GM12878 (cell line): ENCODE measurements at places on chromosomes 16 and 17.

DNA sequence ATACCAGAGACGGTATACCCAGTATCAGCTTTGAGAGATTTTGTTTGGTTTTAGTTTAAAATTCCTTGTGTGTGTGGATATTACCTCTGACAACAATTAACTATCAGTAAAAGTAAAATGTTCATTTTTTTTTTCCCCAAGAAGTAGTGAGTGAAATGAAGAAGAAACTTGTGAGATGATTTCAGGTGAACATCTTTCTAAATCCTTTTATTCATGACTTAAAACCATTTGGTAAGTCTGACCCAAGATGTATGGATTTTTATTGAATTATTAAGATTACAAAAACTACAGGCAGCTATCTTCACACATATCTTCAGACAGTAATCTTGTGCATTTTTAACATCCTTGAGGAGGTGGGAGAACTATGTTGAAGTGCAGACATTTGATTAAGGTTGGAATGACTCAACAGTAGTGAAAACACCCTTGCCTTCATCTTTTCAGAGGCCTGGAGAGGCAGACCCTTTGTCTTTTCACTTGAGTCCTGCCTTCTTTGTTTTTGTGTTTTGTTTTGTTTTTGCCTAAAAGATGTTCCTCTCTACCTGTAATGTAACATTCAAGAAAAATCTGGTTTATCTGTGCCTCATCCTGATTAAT lies 240.3 kb upstream of the TBX2 start:
- DNase-seq, result no peak

DNA sequence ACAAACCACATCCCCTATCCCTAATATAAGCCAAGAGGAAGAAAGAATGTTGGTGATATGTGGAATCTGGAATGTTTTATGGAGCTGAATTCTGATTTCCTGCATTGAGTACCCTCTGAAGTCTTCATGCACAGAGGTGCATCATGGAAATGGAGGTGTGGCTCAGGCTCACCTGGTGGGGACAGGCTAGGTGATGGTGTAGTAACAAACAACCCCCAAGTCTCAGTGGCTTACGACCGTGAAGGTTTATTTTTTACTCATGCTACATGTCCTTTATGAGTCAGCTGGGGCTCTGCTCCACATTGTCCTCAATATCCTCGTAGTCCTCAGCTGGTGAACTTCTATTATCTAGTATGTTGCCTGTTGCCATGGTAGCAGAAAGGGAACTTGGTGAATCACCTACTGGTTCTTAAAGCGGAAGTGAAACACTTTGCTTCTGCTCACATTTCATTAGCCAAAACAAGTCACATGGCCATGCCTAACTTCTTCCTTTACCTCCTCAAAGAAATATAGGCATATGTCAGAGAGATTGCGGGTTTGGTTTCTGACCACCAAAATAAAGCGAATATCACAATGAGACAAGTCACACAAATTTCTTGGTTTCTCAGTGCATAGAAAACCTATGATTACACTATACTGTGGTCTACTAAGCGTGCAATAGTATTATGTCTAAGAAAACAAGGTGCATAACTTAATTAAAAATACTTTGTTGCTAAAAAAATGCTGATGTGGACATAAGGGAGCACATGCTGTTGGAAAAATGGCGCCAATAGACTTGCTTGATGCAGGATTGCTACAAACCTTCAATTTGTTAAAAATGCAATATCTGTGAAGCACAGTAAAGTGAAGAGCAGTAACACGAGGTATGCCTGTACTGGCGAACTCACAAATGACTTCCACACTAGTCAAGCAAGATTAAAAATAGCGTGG lies at the start of gene PMFBP1:
TSS of gene PMFBP1 (minus strand) at position 51 of the 930 bp plus-strand sequence. CDS start 947 bp downstream, outside the sequence.
- DNase-seq, result peak; percentile 88

DNA sequence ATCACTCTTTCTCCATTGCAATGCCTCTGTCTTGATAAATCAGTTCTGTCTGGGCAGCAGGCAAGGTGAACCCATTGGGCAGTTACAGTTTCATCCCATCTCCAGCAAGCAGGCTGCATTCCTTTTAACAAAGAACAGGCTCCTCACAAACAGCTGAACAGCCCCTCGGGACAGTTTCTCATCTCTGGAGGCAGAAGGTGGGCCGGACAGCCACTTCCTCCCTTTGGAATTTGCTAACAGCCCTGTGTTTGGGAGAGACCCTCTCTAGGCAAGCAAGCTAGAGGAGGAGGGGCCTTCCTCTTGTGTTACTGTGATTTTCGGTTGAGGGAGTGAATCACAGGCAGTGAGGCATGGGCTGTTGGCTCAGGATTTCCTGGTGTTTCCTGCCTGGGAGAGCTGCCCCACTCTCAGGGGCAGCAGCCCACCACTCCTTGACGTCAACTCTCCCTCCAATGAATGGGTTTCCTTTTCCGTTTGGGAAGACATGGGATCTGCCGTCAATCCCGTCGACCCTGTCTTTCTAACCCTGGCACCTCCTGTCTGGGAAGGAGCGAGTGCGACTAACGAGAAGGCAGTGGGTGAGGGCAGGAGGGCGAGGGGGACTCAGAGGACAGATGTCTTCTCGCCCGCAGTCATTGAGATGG lies 3.7 kb upstream of the PGS1 start:
- DNase-seq, result no peak

DNA sequence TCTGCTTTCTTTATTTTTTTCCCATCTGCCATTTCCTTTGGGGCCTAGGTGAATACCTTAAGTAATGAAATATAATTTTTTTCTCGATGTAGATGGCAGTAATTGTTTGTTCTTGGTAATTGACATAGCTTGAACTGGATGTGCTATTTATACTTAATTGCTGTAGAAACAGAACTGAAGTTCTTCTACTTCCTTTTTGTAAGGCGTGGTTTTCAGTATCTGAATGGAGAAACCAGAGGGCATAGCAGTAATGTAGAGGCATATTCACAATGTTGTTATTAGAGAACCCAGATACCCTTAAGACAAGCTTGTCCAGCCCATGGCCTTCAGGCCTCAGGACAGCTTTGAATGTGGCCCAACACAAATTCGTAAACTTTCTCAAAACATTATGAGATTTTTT lies 16.4 kb downstream of the ATP6V0A1 start:
- no peak for DNase-seq

DNA sequence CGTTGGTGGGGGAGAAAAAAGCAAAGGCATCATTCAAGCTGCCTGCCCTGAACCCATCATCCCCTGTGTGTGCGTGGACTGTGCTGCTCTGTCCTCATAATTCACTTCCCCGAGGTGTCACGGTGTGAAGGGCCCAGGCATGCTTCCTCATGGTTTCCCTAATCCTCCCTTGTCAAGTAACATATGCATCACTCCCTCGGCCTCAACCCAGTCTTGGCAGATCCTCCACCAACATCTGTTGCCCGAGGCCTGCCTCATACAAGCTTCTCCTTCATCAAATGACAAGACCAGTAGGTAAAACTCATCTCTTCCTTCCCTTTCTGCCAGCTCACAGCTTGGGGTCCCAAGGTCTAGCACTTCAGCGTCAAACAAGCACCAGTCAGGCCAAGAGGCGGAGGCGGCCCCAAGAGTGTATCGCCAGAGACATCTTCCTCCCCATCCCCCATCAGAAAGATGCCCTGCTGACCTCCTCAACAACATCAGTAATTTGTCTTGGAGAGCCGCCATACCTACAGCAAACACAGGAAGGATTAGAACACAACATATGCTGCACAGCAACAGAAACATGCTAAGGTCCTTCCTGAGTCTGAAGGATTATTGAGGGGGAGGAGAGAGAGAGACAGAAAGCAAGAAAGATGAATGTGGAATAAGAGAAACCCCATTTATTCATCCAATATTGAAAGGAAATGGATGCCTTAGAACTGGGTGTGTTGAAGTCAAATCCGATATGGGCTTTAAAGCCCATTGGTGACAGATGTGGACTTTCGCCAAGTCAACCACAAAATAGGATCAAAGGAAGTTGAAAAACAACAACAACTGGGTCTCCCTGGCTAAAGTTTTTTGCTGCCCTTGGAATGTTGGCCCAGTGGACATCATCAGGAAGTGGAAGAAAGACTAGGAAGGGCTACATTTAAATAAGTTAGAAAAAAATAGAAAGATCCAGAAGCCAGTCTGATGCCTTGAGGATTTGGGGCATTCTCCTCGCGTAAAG lies 38.4 kb downstream of the SOX9 start:
- DNase-seq, result no peak

DNA sequence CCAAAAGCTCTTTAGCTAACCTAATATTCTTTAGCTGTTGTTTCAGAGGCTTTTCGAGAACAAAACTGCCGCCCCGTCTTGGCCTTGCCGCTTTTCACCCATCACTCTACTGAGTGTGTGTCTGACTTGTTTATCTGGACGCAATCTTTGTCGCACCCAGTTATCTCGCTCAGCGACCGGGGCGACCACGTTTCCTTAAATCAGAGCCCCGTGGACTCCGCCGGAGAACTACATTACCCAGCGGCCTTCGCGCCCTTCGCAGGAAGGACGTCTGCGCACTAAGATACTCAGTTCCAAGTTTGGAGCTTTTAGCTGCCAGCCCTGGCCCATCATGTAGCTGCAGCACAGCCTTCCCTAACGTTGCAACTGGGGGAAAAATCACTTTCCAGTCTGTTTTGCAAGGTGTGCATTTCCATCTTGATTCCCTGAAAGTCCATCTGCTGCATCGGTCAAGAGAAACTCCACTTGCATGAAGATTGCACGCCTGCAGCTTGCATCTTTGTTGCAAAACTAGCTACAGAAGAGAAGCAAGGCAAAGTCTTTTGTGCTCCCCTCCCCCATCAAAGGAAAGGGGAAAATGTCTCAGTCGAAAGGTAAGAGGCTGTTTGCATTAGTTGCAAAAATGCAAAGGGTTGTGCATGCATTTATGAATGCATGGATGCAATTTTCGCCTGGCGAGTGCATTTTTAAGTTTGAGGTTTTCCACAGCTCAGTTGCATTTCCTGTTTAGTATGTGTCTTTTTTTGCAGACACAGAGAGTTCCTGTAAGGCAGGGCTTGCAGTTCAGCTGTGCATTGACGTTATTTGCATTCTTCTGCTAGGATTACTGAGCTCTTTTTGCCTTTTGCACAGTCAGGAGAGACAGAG lies at the start of gene MAP2K6:
TSS of gene MAP2K6 (plus strand) at position 290 of the 867 bp plus-strand sequence. CDS start at position 578, 288 bp downstream.
- peak; percentile 60 for DNase-seq

GRCh38 chr16:86376837-86377236 lies 133.5 kb upstream of the FOXF1 start:
- DNase-seq, result no peak

DNA sequence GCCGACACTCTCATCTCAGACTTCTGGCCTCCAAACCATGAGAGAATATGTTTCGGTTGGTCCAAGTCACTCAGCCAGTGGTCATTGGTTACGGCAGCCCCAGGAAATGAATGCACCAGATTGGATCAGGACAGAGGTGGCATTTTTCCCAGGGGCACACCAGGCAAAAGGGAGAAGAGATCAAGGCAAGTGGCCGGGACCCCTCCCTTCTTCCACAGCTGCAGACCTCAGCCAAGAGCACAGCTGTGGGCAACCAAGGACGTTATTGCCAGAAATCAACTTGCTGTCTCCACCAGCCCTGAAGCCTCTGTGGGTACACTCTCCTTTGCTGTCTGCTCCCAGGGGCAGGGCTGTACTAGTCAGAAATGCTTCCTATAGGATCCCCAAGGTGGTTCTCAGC lies 20.7 kb downstream of the LRRC75A start:
- DNase-seq, result no peak

- DNase-seq, result no peak
Observed at GRCh38 chr17:18988546-18989173, 15.9 kb downstream of the FAM83G start.

GRCh38 chr17:74555427-74555940 lies 9.6 kb upstream of the CD300C start:
- DNase-seq, result no peak

- DNase-seq, result no peak
Observed at GRCh38 chr17:48543854-48544348, 1.0 kb downstream of the HOXB2 start.

DNA sequence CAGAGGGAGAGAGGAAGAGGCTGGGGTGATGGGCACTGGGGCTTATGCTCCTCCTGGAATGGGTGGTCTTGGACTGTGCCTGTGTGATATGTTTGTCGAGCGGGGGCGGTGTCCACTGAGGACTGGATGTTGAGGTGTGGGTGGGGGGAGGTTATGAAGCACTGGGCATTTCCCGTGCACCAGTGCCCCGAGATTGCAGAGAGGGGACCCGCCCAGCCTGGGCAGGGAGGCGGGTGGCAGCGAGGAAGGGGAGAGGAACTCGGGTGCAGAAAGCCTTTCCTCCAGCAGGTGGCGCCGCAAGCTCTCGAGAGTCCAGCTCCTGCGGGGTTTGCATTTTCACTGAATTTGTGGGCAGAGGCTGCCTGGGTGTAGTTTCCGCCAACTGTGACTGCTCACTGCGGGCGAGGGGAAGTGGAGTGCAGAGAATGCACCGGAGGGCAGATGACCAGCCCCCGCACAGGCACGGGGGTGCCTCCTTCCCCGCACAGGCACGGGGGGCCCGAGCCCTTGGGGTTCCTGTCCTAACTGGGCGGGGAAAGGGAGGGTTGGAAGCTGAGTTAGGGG lies 190.6 kb downstream of the SEC14L1 start:
- peak; percentile 75 for DNase-seq

GRCh38 chr16:17768257-17768656 lies 297.5 kb upstream of the XYLT1 start:
- DNase-seq, result no peak

- DNase-seq, result no peak
Observed at GRCh38 chr17:39252788-39253460, 27.2 kb upstream of the STAC2 start.

- DNase-seq, result no peak
Observed at GRCh38 chr17:6098050-6098822, 28.1 kb downstream of the WSCD1 start.

- DNase-seq, result no peak
Observed at GRCh38 chr17:19022747-19023146, 18.2 kb upstream of the FAM83G start.

DNA sequence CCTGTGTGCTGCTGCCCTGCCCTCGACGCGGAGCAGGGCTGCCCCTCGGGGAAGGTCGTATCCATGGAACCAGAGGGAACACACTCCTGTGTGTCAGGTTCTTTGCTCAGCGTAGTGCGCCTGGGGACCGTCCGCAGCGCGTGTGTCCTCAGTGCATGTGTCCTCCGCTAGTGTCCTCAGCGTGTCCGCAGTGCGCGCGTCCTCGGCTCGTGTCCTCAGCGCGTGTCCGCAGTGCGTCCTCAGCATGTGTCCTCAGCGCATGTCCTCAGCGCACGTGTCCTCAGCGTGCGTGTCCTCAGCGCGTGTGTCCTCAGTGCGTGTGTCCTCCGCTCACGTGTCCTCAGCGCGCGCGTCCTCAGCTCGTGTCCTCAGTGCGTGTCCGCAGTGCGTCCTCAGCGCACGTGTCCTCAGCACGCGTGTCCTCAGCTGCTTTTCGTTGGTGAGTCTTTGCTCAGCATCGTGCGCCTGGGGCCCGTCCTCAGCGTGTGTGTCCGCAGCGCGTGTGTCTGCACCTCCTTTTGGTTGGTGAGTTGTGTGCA lies 59.2 kb upstream of the ZNF750 start:
- DNase-seq, result no peak
